Esophagus (tissue), 2 donors: ENCODE measurements at places on chromosomes 2 and 18. TPM values are rescaled to one million over a fixed set of nuclear protein-coding genes. Genes with fewer than 3 reads are reported as not detected.

Gene STON1
- 5.5 TPM for polyA plus RNA-seq

Gene CRIM1
- polyA plus RNA-seq = 10.3 TPM

Gene RGPD4
- not detected for polyA plus RNA-seq

Gene LHCGR
- 1.1 TPM for polyA plus RNA-seq

Gene NGEF
- polyA plus RNA-seq = 11.4 TPM

Gene ALK
- polyA plus RNA-seq = 0.05 TPM

Gene OR6B2
- not detected for polyA plus RNA-seq

Gene ANKRD44
- polyA plus RNA-seq = 1.5 TPM

Gene TEKT4
- 0.10 TPM for polyA plus RNA-seq

Gene YPEL5
- polyA plus RNA-seq = 61.5 TPM

Gene VWC2L
- polyA plus RNA-seq = not detected

Gene TUBB8B
- 0.82 TPM for polyA plus RNA-seq

Gene KRTCAP3
- 30.3 TPM for polyA plus RNA-seq

Gene NXPH2
- not detected for polyA plus RNA-seq

Gene EPB41L3
- polyA plus RNA-seq = 13.6 TPM

Gene OTOS
- polyA plus RNA-seq = not detected

Gene AOX1
- 2.8 TPM for polyA plus RNA-seq

Gene LAMA1
- polyA plus RNA-seq = 0.16 TPM

Gene CTLA4
- polyA plus RNA-seq = 0.24 TPM

Gene ZNF396
- polyA plus RNA-seq = 0.74 TPM

Gene CXCR2
- polyA plus RNA-seq = 12.0 TPM

Gene SCN9A
- polyA plus RNA-seq = 0.12 TPM

Gene UGT1A10
- 10.8 TPM for polyA plus RNA-seq

Gene CRYBA2
- 0.47 TPM for polyA plus RNA-seq

Gene ZC3H6
- 0.61 TPM for polyA plus RNA-seq

Gene OBSL1
- polyA plus RNA-seq = 19.9 TPM

Gene GCG
- polyA plus RNA-seq = 0.14 TPM

Gene DHRS9
- 33.4 TPM for polyA plus RNA-seq

Gene PDCD1
- polyA plus RNA-seq = 0.73 TPM

Gene SUCLG1
- 117 TPM for polyA plus RNA-seq

Gene SLC19A3
- 0.14 TPM for polyA plus RNA-seq

Gene DLX2
- not detected for polyA plus RNA-seq

Gene MRPL30
- polyA plus RNA-seq = 21.8 TPM

Gene MYL1
- 0.24 TPM for polyA plus RNA-seq

Gene CCDC121
- polyA plus RNA-seq = 1.0 TPM

Gene MAP3K19
- polyA plus RNA-seq = not detected

Gene CERKL
- not detected for polyA plus RNA-seq

Gene MREG
- 26.0 TPM for polyA plus RNA-seq

Gene ANKRD53
- polyA plus RNA-seq = 1.0 TPM

Gene SLC8A1
- 0.26 TPM for polyA plus RNA-seq

Gene UGT1A5
- polyA plus RNA-seq = 0.01 TPM

Gene TTC21B
- polyA plus RNA-seq = 3.2 TPM

Gene ZNF892
- 0.20 TPM for polyA plus RNA-seq

Gene TIMM21
- 22.4 TPM for polyA plus RNA-seq

Gene GKN2
- not detected for polyA plus RNA-seq

Gene SCN7A
- polyA plus RNA-seq = 0.47 TPM

Gene FAM237A
- not detected for polyA plus RNA-seq

Gene ACTG2
- 343 TPM for polyA plus RNA-seq

Gene CROCC2
- polyA plus RNA-seq = 0.16 TPM

Gene SPIRE1
- 5.0 TPM for polyA plus RNA-seq

Gene THSD7B
- polyA plus RNA-seq = 0.32 TPM

Gene DNAH7
- 0.09 TPM for polyA plus RNA-seq

Gene TCF7L1
- 3.5 TPM for polyA plus RNA-seq

Gene PLEK
- polyA plus RNA-seq = 1.4 TPM

Gene NT5C1B
- not detected for polyA plus RNA-seq

Gene CYRIA
- polyA plus RNA-seq = 0.47 TPM

Gene IL1A
- polyA plus RNA-seq = 30.0 TPM

Gene HAAO
- 6.9 TPM for polyA plus RNA-seq

Gene DLGAP1
- polyA plus RNA-seq = 0.47 TPM
